ENCODE measurements at places on chromosomes 12 and 14. TPM values are rescaled to one million over a fixed set of nuclear protein-coding genes. Genes with fewer than 3 reads are reported as not detected.

GRCh38 chr12:127761880-127762279, 505.1 kb upstream of the TMEM132C start:
- DNase-seq, result no peak

DNA sequence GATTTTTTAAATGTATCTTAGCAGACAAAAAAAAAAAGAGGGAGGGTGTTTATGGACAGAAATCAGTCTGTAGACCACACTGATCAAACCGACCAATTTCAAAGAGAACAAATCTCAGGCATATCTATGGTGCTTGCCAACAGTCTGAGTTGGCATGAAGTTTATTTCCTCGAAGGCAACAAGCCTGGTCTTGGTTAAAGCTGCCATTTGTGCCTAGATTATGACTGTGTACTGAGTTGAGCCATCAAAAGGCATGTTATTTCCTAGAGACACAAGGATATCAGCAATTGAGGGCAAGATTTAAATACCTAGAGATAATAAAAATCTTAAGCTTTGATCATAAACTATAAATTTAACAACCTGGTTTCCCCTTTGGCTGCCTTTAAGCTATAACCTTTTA, 119.2 kb downstream of the SLC2A13 start:
- no peak for DNase-seq

DNA sequence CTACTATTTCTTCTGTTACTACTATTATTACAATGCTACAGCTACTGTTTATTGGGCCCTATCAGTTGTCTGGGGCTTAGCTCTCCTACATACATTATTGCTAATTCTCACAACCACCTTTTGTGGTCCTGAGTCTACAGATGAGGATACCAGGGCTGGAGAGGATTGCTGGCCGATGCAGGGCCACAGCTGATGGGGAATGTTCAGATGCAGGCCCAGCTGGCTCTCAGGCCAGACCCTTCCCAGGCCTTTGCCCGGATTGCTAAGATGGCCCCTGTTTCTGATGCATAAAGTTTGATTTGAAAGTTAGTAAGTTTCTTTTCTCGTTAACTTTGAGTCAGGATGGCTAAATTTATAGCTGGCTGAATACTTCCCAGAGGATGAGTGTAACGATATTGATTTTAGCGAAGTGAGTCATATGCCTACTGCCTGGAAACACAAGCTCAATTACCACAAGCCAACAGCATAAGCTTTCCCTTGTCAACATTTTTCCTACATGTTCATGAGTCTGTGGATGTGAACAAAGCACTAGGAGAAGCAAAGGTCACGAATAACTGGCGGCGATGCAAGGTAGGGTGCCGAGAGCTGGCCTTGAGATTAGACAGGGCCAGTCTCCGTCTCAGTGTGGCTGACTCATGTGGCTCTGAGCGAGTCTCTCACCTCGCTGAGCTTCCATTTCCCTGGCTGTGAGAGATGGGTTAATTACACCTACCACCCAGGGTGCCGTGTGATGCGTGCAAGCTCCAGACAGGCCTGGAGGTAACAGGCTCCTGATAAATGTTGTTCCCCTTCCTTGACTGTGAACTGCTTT, 111.0 kb downstream of the BEGAIN start:
- DNase-seq, result peak; percentile 76

GRCh38 chr14:21414137-21414631, 30.4 kb upstream of the SUPT16H start:
- no peak for DNase-seq

CYP27B1 gene
- polyA plus RNA-seq, result 0.22 TPM

DNA sequence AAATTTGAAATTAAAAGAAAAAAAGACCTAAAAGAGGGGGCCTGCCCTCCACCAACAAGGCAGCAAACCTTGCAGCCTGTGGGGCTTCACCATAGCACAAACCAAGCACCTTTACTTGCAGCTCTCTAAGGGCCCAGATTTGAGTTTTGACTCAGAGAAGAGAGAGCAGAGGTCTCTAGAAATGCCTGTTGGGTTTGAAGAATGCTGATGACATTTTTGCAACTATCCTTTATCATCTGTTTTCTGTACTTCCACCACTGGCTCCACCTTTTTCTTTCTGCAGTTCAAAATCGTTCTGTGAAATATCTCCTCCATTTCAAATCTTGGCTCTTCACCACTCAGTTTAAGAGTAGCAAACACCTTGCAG, 83.8 kb upstream of the HMGA2 start:
- no peak for DNase-seq

MYF6 gene
- not detected for polyA plus RNA-seq

DNA sequence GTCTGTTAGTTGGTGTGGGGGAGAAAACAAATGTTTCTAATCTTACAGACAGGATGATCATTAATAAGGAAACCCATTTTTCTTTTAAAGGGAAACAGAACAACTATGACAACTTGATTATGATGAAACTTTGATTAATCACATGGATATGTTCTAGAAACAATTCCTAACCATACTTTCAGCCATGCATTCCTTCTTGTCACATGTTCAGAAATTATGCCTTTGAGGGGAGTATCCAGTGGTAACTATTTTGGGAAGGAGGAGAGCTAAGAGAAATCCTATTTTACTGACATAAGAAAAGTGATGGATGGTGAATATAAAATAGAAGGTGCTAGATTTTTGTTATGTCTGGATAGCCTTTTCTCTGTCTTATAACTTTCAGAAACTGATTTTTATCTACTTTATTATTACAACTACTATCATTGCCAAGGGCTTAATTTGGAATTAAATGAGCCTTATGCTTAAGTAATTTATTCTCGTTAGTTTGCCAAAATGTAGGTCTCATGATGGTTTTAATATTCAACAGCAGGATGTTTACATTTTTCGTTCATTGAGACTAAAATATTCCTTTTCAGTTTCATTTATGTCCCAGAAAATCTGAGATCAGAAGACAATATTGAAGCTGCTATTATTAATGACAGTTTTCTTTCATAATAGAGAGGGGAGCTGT, 200.1 kb downstream of the TMTC2 start:
- no peak for DNase-seq

GRCh38 chr12:8876887-8877286, 37.4 kb upstream of the PHC1 start:
- DNase-seq, result no peak

PLEKHG7 gene
- 0.05 TPM for polyA plus RNA-seq

GRCh38 chr12:108442067-108442466, 73.0 kb upstream of the FICD start:
- DNase-seq, result no peak

GRCh38 chr12:65533177-65533883, 254.8 kb downstream of the MSRB3 start:
- DNase-seq, result no peak

- peak; percentile 26 for DNase-seq
These were observed 727.6 kb downstream of the DIO2 start for GRCh38 chr14:79483477-79484388.

SMIM41 gene
- not detected for polyA plus RNA-seq

GRCh38 chr12:1318327-1319031, 275.9 kb downstream of the FBXL14 start:
- peak; percentile 4 for DNase-seq
